ENCODE measurements at places on chromosomes 1 and 21.

GRCh38 chr1:224623743-224624333, 7.7 kb downstream of the CNIH3 start:
- DNase-seq: peak; percentile 44

- DNase-seq: no peak
These were observed 134.5 kb downstream of the IER5 start for GRCh38 chr1:181222972-181223505.

DNA sequence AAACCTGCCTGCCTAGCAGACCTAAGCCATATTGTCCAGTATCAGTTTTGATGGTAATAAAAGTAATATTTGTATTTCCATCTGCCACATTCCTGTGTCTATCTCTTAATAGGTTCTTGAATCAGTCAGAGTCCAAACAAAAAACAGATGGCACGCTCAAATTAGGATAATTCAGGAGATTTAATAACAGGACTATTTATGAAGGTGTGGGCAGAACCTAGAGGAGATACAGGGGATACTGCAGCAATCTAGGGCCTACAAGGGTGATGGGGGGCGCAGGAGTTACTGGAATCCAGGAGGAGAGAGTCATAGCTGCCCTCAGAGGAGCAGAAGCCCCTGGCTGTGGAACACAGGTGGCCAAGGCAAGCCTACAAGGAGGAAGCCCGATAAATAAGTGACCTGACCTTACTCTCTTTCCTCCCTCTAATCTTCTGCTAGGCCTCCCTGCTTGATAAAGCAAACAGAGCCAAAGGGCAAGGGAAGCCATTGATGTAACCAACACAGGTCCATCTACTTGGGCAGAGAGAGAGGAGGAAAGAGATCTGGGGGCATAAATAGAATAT, 11.9 kb upstream of the HYI start:
- no peak for DNase-seq

- DNase-seq: no peak
These were observed 168.6 kb downstream of the TRIM33 start for GRCh38 chr1:114342376-114342775.

GRCh38 chr1:43269627-43270375, at the start of gene TMEM125:
Gene TMEM125 (plus strand): TSS chr1:43269983. CDS start chr1:43272723, 2,740 bp downstream.
- DNase-seq: no peak

- peak; percentile 57 for DNase-seq
These were observed 147.1 kb downstream of the NTPCR start for GRCh38 chr1:233097546-233097945.

DNA sequence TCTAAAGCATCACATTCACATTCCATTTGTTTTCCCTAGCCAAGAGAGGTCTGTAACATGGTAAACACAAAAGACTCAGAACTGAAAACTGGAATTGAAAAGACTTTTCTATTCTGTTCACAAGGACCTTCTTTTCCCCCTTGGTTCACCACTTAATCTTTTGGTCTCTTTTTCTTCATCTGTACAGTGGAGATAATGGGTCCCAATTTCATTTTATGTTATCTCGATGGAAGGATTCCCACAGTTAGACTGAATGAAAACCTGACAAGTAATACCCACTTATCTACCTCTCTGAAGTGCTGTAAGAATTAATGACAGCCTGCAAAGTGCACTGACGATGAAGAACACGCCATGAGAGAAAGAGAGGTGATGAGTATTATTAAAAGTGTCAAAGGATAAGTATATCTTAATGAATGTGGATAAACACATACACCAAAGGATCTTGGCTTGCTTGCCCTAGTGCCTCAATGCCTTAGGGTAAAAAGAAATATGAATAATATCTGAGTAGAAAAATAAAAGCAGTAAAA, 71.5 kb downstream of the CYYR1 start:
- DNase-seq: no peak

DNA sequence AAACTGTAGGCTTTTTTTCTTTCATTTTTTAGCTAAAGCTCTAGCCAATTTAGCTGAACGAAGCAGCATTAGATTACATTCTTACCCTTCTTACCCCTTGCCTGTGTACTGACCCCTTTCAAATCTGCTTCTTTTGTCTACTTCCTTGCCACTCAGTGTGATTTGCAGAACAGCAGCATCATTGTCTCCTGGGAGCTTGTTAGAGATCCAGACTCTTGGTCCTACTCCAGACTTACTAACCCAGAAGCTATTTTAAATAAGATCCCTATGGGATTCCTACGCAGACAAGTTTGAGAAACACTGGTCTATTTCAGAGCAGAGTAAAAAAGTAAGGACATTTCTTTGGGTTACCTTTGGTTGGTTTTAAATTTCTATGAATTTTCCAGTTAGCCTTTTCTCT, 13.8 kb downstream of the LRRC39 start:
- no peak for DNase-seq

DNA sequence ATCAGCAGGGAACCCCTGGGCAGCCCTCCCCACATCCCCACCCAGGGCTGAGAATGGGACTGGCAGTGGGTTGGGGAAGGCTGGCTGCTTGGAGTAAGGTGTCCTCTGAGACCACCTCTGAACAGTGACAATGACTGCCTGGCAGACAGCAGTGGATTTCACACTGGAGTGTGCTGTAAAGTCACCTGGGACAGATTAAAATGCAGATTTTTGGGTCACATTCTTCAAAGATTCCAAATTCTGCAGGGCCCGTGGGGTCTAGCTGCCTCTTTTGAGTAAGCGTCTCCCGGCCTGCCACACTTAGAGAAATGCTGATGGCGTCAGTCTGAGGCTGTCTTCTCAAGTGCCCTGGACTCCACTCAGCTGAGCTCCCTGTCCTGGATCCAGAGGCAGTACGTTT, 164.5 kb downstream of the GRIK3 start:
- DNase-seq: no peak

DNA sequence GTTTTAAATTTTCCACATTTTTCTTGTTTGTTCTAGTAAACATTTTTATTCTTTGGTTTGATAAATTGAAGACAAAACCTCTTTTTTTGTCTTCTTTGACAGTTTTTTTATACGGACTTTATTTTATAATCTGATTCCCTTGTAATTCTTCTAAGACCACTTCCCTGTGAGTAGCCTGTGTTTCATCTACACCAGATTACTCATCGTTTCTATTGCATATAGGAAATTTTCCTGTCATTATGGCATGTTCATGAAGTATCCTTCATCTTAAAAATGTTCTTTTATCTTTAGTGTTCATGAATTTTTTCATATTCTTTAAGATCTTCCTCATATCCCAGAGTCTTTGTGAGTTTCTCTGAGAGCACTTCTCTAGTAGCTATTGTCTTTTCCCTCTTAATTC, 109.8 kb downstream of the USP25 start:
- DNase-seq: peak; percentile 23

DNA sequence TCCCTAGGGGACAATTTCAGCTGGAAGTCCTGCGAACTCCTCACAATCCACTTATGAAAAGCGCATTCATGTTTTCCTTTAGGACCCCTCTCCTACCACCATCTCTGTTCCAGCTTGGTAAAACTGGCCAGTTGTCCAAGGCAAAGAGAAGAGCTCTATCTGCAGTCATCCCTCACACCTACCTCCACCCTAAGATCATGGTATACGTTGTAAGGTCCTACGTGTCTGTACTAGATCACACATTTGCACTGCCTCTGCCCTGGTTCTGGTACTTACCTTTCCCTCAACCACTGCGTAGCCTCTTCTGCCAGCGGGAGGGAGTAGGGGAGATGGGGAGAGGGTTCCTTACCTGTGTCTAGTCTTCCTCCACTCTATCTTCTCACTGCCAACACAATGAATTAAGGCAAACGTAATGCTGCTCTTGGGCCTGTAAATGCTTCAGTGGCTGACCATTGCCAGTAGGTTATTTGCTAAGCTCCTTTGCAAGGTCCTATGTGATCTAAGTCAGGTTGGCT, 739 bp upstream of the NUP133 start:
- peak; percentile 10 for DNase-seq

GRCh38 chr1:32471695-32472362, 7.0 kb downstream of the ZBTB8B start:
- no peak for DNase-seq

DNA sequence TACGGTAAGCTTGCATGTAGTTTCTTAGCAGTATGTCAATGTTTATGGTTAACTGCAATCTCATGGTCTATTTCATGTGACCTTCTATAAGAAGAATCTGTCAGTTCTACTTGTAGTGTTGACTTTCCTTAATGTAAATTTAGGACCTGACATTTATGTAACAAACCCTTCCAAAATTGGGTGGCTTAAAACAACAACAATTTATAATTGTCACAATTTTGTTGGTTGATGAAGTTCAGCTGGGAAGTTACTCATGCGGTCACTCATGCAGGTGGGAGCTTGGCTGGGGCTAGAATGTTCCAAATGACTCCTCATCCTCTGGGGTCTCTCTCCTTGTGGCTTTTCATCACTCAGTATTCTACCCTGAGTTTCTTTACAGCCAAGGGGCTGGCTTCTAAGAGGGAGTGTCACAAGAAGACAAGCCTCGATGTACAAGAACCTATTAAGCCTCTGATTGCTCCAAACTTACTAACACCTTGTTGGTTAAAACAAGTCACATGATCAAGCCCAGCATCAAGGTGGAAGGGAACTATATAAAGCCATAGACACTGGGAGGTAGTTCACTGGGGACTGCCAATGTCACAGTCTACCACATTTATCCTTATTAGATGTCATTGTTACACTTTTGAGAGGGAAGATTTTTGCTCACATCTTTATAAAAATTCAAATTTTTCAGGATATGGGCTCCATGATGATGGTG, 23.9 kb downstream of the CCN1 start:
- no peak for DNase-seq

DNA sequence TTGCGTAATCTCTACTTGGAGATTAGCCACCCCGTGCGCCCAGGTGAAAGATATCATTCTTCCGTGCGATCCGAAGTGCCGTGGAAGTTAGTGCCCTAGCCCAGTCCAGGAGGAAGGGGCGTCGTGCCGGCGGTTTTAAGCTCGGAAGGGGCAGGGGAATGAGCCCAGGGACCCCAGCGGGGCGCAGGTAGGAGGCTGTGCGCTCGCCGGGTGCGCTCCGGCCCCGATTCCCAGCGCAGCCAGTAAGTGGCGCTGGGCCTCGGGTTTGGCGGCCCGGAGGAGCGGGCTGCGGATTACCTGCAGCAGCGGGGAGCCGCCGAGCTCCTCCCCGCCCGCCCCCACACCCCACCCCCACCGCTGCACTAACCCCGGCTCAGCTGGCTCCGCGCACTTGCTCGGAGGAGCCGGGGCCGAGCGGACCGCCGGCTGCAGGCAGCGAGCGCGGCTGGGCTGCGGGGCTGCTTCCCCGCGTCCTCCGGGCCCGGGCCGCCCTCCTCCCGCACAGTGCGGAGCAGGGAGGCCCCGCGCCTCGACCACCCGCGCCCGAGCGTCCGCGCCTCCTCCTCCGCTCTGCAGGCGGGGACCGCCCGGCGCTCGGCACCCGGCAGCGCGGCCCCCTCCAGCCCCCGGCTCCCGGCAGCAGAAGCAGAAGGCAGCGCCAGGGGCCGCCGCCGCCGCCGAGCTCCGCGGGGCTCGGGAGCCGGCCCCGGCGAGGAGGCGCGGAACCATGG, at the start of gene RYR2:
Gene RYR2 (plus strand): TSS at position 390 of the 731 bp plus-strand sequence. CDS start 338 bp downstream, at position 728.
- DNase-seq: peak; percentile 30

DNA sequence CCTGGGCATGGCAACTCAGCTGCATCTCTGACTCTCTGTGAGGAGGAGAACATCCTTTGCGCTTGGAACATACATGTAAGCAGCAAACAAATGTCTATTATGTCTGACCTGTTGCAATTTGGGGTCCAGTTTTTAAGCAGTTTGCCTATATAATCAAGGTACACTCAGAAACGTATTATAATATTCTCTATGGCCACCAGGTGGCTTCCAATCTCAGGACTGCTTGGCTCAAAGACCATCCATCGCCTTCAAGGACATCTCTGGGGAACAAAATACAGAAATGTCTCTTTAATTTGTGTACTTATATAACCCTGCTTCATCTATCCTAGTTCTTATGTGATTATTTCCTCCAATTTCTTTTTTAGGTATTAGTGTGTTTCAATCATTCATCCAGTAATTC, 227.2 kb downstream of the OLFM3 start:
- DNase-seq: peak; percentile 26

DNA sequence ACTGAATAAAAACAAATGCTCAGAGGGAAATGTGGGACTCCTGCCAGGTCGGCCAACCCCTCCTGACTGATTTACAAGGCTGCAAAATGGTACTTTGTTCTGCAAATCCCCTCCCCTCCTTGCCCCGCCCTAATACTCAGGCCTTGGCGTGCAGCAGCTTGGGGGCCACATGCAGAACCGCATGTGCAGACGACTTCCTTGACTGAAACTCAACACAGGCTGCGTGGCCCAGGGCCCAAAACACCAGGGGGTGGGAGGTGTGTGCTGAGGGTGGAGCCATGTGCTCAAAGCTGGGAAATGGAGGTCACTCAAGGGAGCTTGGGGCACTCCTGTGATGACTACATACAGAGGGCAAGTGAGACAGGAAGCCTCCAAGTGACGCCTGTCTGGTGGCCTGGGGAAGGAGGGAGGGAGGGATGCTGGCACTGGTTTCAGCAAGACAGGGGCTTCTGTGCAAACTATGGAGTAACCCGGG, 87.2 kb downstream of the MRPL37 start:
- peak; percentile 38 for DNase-seq

GRCh38 chr1:184385865-184386311, 941 bp upstream of the C1orf21 start:
- no peak for DNase-seq

DNA sequence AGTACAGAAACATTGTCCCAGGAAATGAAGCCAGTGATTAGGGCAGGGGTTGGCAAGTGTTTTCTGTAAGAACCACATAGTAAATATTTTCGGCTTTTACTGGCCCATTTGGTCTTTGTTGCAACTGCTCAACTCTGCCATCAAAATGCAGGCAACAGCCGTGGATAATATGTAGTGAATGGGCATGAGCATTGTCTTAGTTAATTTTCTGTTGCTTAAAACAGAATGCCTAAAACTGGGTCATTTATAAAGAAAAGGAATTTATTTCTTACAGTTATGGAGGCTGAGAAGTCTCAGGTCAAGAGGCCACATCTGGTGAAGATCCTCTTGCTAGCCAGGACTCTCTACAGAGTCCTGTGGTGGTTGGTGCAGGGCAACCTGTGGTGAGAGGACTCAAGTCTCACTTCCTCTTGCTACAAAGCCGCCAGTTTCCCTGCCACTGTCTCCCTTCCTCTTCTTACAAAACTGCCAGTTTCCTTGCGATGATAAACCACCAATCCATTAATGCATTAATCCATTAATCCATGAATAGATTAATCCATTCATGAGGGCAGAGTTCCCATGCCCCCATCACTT, 166.4 kb downstream of the PSMG1 start:
- no peak for DNase-seq

- DNase-seq: no peak
These were observed 183.0 kb downstream of the ETS2 start for GRCh38 chr21:38988509-38989378.

DNA sequence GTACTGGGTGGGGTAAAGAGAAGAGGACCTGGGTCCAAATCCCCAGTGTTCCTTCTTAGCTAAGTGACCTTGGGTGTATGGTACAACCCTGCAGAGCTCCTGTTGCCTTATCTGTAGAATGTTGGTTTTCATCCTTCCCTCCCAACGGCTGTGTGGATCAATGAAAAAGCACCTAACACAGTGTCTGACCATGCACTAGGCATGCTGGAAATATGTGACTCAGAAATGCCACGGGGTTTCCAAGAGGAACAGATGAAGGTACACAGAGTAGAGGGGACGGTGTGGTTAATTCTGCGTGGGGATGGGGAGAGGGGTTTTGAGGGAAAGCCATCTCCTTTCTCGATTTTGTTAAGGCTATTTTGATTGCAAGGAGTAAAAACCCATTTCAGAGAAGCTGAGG, 8.6 kb downstream of the NIPAL3 start:
- DNase-seq: no peak

GRCh38 chr1:161805399-161806197, 39.5 kb downstream of the ATF6 start:
- no peak for DNase-seq

Measured in epithelial cell of esophagus (primary cell).